ENCODE measurements at places on chromosomes 6 and 20.

GRCh38 chr6:3316331-3316730 lies 57.6 kb downstream of the PSMG4 start:
- DNase-seq, result no peak

GRCh38 chr6:164924674-164925073 lies 384.7 kb downstream of the C6orf118 start:
- peak; percentile 76 for DNase-seq

- DNase-seq, result no peak
Measured at GRCh38 chr20:35773154-35773751, 1.4 kb downstream of the PHF20 start.

DNA sequence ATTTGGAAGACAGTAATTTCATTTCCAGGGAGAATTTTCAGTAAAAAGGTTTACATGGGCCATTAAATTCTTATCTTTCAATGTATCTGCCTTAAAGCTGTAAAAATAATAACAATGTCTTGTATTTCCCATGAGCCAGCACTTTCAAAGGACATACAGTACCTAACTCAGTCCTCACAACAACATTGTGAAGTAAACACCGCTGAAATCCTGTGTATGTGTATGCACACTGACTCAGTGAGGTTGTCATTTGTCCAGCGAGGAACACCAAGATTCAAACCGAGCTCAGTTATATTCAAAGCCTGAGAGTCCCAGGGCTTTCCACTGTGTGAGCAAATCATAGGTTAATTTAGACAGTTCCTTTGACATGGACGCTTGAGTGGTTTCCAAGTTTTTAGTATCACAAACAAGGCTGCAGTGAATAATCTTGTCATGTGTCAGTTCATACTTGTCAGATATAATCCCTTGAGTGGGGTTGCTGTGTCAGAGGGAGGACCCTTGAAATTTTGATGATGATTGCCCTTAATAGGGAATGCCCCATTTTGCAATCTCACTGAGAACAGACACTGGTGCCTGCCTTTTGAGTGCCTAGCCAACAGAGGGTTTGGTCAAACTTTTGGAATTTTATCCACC lies 50.0 kb upstream of the SLC22A23 start:
- DNase-seq, result no peak

- peak; percentile 88 for DNase-seq
Measured at GRCh38 chr20:37567671-37568588, 40.3 kb upstream of the BLCAP start.

DNA sequence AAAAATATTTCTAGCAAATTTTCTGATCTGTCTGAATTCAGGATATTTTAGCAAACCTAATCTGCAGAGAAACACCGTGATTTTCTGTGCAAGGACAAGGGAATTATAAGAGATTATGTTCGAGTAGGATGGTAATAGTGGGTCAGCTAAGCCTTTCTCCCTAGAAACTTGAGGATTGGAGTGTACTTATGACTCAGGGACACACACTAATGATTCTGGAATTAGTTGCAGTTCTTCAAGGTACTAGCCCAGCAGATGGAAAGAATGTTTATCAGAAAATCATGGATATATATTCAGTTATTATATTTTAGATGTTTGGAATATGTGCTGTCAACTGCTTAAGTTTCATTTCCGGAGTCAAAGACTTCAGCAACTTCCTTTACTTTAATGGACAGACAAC lies 177.1 kb upstream of the MAP3K7 start:
- no peak for DNase-seq

DNA sequence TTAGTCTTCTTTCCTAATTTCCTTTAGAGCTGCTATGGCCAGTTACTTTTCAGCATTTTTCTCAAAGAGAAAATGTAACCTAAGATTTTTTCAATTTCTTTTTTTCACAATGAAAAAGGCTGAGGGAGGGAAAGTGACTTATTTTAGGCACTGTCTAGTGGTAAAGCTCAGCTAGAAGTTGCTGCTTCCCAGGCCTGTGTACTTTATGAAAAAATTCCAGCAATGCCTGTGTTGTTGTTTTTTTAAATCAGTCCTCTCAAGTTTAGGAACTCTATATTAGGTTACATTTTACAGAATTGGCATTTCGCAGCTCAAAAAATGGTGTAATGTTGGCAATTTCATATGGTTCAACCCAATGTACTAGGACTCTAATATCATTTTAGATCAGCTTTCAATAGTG lies 269.6 kb downstream of the ARID1B start:
- DNase-seq, result no peak

GRCh38 chr6:168711049-168711640 lies 270.2 kb downstream of the SMOC2 start:
- DNase-seq, result no peak

DNA sequence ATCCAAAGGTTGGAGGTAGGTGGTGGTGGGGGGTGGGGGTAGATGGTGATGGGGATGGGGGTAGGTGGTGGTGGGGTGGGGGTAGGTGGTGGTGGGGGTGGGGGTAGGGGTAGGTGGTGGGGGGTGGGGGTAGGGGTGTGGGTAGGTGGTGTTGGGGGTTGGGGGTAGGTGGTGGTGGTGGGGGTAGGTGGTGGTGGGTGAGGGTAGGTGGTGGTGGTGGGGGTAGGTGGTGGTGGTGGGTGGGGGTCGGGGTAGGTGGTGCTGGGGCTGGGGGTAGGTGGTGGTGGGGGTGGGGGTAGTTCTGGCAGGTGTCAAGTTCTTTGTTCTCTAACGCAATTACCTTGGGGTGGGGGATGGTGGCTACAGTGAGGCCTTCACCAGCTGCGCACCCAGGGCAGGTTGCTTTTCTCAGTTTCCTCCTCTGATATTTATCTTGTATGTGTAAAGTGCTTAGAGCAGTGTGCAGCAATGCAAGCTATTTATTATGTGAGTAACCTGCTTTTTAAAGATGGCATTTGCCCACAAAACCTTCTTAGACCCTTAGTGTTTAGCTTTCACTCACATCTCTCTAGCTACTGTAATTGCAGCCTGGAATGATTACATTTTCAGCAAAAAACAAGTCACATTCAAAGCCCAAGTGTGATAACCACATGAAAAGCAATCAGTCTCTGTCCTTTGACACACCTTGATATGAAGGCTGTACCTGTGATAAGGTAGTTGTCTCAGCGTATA lies 8.2 kb upstream of the CCDC167 start:
- DNase-seq, result no peak

DNA sequence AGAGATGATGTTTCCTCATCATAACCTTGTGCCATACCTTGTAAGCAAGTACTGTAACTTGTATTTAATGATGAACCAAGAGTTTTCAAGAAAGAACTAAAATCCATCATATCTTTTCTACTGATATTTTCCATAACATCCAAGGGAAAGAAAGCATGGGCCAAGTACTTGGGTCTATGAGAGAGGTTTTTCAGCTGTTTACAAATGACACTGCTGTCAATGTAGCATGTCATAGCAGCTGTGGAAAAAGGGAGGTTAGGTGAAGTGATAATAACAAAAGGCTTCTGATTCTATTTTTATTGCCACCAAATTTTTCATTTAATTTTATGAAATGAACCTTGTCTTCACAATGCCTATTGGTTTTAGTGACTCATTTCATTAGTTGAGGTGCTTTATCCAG lies 482.3 kb downstream of the LMBRD1 start:
- DNase-seq, result no peak

DNA sequence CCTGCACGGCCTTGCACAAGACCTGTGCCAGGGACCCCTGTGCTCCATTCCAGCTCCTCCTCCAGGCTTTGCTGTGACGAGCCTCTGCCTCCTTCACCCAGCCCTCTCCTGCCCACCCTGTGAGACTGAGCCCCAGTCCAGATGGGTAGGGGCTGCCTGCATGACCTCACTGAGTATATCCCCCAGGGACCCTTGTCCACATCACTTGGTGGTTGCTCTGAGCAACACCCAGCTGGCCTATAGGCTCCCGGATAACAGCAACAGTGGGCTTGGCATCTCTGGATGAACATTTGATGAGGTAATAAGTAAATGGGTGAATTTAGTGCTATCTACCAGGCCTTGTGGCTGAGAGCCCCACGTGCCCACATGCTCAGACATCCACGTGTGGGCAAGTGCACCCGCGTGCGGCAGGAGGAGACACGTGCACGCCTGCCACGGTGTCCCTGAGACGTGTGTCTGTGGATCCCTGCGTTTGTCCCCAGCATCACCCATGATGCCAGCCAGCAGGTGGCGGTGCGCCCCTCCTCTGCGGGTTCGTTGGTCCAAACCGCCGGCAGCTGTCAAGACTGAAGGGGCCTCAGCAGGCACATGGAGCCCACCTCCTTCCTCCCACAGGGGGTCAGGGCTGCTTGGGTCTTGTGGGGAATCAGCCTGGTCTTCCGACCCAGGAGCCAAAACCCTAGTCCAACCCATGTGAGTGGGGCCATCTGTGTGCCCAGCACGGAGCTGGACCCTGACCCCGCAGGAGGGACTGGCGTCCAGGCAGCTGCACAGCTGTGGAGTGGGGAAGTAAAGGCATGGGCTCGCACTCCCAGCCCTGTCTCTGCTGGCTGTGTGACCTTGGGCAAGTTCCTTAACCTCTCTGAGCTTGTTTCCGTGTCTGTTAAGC lies 45.9 kb downstream of the FGD2 start:
- DNase-seq, result peak; percentile 71

DNA sequence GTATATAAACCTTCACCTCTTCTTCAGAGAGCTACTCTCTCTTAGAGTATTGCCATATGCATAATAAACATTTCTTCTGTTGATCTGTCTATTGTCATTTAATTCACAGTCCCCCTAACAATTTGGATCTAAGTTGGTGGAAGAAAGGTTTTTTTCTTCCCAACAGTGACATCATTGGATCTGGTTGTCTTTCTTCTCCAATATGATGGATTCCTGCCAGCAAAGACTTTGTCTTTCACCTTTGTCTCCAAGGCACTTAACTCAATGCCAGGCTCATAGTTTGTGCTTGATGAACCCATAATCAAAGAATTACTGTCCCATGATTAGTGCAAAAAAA lies 39.6 kb downstream of the ABHD12 start:
- DNase-seq, result no peak

DNA sequence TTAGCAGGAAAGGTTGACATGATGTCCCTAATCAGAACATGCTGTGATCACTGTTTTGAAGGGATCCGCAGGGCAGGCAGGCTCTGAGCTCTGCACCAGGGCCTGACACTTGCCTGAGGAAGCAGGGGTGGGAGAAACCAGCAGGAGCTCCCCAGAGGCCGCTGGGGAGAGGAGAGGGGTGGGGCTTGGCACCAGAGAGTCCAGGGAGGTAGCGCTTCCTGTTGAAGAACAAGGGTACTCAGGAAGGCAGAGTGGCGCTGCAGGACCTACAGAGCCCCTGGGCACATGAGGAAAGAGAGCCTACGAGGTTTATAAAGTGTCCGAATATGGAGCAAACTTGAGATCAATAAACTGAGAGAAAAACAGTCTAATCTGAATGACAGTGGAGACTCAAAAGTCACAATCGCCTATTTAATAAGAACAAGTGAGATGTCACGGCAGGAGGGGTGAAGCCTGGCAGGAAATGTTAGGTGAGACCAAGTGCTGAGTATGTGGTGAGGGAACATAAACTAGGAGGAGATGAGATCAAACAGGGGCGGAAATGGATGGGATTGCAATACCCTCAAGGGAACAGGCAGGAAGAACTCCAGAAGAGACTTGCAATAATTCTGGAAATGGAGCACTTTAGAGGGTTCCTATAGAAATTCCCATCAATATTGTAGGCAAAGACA lies 5.8 kb upstream of the TBXT start:
- peak; percentile 69 for DNase-seq

DNA sequence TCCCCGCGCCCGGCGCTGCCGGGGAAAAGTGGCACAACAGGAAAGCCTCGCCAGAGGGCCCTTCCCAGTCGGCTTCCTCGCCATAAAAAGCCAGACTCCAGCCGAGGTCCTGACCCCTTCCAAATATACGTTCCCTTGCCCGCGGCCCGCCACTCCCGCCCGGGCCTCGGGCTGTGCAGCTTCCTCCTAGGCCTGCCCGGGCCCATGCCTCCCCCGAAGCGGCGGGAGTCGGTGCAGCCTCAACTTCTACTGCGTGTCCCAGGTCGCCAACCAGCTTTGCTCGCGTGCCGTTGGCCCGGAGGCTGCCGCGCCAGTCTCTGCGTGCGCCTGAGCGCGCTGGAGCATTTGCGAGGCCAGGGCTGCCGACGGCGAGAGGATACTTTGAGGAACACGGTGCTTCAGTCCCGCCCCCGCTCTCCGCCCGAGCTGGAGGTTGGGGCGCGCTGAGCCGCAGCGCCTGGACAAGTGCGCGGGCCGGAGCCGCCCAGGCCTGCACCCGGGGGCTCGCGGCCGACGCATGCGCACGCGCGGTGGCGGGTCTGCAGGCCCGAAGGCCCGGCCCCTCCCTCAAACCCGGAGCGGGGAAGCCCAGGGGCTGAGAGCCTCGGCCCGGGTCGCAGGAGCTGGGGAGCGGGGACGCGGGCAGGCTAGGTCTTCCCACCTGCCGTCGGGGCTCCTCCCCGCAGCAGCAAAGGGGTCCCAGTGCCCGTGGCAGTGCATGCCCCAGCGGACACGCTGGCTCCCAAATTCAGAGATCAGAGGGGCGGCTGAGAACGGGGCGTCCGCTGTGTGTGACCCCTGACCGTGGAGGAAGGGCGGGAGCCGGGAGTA lies 10.2 kb downstream of the FOXC1 start:
- no peak for DNase-seq

DNA sequence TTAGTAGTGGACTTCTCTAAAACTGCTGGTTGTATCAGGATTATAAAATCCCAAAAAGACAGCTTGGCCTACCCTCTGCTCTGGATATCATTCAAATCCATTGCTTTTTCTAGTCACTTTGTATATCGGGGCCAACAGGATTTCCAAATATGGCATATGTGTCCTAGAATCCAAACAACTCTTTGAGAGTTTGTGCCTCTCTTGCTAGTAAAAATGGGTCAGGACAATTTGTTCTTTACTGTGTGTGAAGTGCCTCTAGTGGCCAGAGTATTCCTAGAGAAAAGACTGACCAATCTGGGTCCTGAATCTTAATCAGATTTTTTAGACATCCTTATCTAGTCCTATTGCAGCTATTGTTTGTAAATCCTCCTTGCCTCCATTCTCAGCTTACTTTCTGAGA lies 33.5 kb upstream of the MANEA start:
- DNase-seq, result no peak

DNA sequence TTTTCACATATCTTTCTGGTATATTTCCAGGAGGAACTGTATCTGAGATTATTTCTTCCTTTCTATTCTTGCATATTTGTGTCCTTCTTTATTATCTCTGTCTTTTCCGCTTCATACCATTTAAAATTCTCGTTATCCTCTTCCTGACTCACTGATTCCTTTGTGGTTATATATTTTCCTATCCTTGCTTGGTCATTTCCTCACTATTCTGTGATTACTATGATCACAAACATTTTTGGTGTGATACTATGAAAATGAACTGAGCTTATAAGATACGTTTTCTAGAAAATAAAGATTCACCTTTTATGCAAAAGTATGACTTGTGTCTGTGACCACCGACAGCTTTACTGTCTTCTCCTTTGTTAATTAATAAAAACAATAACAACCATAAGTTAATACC lies 26.5 kb upstream of the MYCT1 start:
- no peak for DNase-seq

DNA sequence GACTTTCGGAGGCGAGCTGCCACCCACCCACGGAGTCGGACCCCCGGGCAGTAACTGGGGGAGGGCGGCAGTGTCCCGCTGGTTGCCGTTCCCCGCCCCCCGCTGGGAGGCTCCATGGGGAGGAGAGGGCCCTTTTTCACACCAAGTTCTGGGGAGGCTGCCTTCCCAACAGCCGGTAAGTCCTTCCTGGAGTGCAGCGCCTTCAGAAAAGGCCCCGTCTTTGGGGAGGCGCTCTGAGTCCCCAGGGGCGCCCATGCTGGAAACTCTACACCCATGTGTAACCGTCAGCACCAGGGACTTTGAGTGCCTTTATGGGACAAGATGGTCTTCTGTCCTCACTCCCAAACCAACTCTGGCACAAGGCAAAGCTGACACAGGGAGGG lies 430 bp upstream of the SOX18 start:
- no peak for DNase-seq

Data from NCI-H1092 treated with DMSO at 0.1 percent for 48 hours (cell line).